ENCODE measurements at places on chromosomes 11 and 22.

- no peaks in the 10 kb centered on the region for H3K4me1 ChIP-seq
- no peaks in the 10 kb centered on the region for H3K27me3 ChIP-seq
- peaks cover 5% of the 10 kb centered on the region for H3K36me3 ChIP-seq
- no peak for DNase-seq
- H3K27ac ChIP-seq, result no peak overlapping the region
These were observed 176.9 kb downstream of the NAV2 start for GRCh38 chr11:19889531-19889930.

GRCh38 chr22:43923631-43924464 is at the start of gene PNPLA3:
Gene PNPLA3, plus strand, starts transcription at chr22:43923805. Its CDS starts 107 bp downstream, at chr22:43923912.
- no peaks in the 10 kb centered on the region for H3K36me3 ChIP-seq
- peak within 1 kb of the TSS; percentile 13 for H3K27ac ChIP-seq
- peak within 1 kb of the TSS; percentile 58 for H3K4me3 ChIP-seq
- DNase-seq, result peak; percentile 89

DNA sequence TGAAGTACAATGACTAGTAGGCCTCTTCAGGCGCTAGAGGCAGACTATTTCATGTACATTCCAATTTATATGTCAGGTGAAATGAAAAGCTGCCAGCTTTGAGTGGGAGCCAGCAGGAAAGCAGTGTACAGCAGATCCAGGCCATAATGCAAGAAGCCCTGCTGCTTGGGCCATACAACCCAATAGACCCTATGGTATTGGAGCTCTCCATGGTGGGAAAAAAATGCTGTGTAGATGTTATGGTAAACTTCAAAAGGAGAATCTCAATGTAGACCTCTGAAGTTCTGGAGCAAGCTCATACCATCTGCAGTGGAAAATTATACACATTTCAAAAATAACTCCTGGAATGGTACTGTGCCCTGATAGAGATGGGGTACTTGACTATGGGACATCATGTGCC is 71.5 kb upstream of the CD82 start:
- H3K27me3 ChIP-seq, result no peaks in the 10 kb centered on the region
- no peak for DNase-seq
- H3K36me3 ChIP-seq, result no peaks in the 10 kb centered on the region
- H3K4me1 ChIP-seq, result no peaks in the 10 kb centered on the region

DNA sequence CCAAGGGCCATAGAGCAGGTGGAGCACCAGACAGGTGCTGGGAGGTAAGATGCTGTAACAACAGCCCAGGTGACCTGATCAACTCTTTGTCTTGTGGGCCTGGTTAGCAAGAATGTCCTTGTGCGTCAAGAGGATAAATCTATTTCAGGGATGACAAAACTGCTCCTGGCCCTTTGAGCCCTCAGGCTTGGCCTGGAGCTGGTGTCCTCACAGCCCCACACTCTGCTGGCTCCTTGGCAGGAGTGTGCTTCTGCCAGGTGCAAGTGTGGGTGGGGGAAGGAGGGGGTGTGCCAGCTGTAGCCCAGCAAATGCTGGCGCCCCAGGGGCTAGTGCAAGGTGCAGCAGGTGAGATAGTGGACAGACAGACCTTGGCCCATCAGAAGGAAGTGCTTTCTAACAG is 19.5 kb downstream of the AMPD3 start:
- peaks cover 6% of the 10 kb centered on the region for H3K36me3 ChIP-seq
- no peak overlapping the region for H3K27ac ChIP-seq
- DNase-seq, result peak; percentile 18
- no peaks in the 10 kb centered on the region for H3K27me3 ChIP-seq
- no peak overlapping the region for H3K4me3 ChIP-seq

- H3K4me1 ChIP-seq, result peaks cover 15% of the 10 kb centered on the region
- no peaks in the 10 kb centered on the region for H3K36me3 ChIP-seq
- no peak for DNase-seq
- no peak overlapping the region for H3K27ac ChIP-seq
- H3K27me3 ChIP-seq, result no peaks in the 10 kb centered on the region
- H3K4me3 ChIP-seq, result no peak overlapping the region
These were observed 1.8 kb upstream of the MUC2 start for GRCh38 chr11:1072821-1073231.

Measured in upper lobe of left lung (tissue), 6 donors.